ENCODE measurements at places on chromosomes 4 and X.

DNA sequence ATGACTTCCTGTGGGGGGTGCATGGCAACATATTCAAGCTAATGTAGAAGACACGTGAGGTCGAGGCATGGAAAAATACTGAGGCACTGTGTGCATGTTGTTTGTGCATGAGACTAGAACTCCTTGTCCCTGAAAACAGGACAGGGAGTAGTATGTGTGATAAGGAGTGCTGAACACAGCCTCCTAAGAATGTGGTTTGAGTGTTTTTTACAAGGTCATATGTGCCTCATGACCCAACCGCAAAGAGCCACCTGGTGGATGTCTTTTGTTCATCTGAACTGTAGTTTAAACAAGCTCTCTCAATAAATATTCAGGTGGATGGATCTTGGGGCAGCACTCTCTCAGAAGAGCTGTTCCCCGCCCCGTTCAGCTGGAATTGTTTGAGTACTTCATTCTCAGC lies 226.6 kb downstream of the NLGN4X start:
- DNase-seq = no peak

- peak; percentile 76 for DNase-seq
These were observed 2.7 kb downstream of the PCDH10 start for GRCh38 chr4:133151691-133152329.

DNA sequence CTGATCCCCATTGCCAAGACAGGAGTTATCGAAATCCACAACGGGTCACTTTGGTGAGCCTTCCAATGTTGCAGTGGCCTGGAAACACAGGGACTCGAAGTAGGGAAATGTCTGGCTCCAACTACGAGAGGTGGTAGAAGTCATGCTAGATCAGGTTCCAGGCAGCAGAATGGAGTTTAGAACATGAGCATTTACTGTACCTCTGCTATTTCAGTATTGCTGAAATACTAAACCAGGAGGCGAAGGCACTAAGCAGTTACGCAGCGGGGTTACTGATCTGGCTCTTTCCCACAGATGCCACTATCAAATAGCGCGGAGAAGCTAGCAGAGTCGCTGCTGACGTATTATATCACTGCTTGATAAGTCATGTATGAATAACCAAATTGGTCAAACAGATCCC lies 56.3 kb downstream of the PTCHD1 start:
- DNase-seq = no peak

DNA sequence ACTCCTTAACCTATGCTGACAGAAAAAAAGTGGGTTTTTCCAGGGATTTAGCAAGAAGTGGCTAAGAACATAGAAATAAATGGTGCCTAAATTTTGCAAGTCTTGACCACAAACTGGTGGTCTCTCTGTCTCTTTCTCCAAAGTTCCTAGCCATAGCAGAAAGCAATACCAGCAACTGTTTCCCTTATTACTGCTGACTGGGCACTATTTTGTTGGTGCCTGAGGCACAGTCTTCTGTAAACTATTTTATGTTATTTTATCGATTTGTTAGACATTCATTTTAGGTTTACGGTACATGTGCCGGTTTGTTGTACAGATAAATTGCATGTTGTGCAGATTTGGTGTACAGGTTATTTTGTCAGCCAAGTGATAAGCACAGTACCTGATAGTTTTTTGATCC lies 234.6 kb upstream of the TECRL start:
- DNase-seq = no peak

GRCh38 chrX:130482871-130483270 lies 81.1 kb downstream of the RBMX2 start:
- no peak for DNase-seq

DNA sequence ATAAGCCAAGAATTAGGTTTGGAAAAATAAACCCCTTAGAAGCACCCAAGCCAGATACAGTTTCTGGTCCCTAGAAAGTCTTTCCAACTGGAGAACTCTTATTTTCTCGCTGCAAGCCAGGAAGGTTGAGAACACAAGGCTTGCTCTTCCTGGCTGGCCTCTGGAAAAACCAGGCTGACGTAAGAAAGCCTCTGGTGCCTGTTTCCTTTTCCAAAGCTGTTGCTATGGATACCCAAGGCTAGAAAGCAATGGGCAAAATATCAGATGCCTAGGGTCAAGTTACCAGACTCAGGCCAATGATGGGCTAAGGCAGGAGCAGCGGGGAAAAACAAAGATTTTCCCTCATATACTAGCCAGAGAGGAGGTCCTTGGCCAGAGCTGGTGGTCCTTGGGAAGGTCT lies 281.6 kb downstream of the KLHL13 start:
- DNase-seq = no peak

Data from midbrain (tissue), 1 donor.